Germinal center (tissue), 1 donor: ENCODE measurements at places on chromosomes 6 and 20.

GRCh38 chr6:143015300-143015706 is 45.4 kb upstream of the AIG1 start:
- DNase-seq: no peak

DNA sequence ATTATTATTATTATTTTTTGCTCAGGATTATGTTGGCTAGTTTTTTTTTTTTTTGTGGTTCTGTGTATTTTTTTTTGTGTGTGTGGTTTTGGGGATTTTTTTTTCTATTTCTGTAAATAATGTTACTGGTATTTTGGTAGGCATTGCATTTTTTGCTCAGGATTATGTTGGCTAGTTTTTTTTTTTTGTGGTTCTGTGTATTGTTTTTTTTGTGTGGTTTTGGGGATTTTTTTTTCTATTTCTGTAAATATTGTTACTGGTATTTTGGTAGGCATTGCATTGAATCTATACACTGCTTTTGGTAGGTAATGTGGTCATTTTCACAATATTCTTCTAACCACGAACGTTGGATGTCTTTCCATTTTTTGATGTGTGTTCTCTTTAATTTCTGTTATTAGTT is 17.4 kb downstream of the PHF3 start:
- DNase-seq: no peak

DNA sequence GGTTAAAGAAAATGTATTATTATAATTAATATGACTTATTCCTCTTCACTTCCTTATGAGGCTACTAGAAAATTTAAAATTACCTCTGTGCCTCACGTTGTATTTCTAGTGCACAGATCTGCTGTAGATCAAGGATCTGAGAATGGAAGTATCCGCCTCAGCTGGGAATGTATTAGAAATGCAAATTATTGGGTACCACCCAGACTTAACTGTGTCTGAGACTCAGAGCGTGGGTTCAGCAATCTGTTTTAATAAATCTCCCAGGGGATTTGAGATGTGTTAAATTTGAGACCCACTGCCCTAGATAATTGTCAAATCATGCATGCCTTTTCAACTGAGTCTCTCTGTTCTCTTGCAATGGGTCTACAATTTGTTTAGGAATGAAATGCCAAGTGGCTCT is 658.0 kb upstream of the NOX3 start:
- no peak for DNase-seq

DNA sequence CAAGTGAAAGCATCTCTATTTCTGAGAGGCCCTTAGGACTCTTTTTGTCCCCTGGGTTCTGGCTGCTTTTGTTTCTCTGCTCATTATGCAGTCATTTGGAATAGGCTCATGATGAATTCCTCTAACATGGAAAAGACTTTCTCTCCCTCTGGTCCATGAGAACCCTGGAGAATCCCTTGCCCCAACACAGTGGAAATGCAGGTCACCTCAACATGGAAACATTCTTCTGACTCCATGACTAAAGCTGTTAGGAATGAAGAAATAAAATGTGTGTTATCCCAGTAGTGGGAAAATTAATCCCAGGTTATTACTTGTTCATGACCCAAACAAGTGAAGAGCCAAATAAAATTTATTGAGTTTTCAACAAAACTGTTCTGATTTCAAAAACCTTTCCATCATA is 458.6 kb downstream of the EPM2A start:
- no peak for DNase-seq

DNA sequence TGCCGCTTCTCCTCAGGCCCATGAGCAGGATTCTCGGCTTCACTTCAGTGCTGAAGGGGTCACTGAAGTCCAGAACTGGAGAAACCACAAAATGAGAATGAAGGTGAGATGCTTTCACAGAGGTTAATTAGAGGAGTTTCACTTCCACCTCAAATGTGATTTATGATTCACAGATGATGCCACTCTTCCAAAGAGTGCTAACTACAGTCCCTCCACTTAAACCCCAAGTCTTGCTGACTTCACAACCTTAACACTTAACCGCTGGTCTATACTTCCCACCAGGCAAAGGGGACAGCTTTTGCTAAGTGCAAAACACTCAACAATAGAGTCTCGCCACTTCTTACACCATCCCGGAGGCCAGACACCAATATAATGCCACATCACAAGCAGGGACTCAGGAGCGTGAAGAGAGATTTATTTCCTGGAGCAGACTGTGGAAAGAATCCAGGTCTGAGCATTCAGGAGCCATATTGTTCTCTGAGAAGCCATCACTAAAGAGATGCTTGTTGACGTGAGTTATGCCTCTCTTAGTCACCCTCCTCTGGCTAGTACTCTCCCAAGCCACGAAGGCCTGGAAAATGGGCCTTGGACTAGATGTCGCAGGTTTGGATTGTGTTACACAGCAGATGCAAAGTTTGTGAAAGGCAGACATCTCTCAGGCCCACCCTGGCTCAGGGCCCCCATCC is 24.4 kb downstream of the RRAGD start:
- DNase-seq: peak; percentile 33

GRCh38 chr20:61135968-61136367 is 116.1 kb upstream of the CDH4 start:
- DNase-seq: no peak

- DNase-seq: no peak
Observed at GRCh38 chr6:105780146-105780860, 305.8 kb upstream of the PRDM1 start.

GRCh38 chr6:163904186-163904585 is 489.7 kb downstream of the QKI start:
- no peak for DNase-seq

GRCh38 chr6:169832247-169832948 is 81.0 kb downstream of the ERMARD start:
- no peak for DNase-seq

DNA sequence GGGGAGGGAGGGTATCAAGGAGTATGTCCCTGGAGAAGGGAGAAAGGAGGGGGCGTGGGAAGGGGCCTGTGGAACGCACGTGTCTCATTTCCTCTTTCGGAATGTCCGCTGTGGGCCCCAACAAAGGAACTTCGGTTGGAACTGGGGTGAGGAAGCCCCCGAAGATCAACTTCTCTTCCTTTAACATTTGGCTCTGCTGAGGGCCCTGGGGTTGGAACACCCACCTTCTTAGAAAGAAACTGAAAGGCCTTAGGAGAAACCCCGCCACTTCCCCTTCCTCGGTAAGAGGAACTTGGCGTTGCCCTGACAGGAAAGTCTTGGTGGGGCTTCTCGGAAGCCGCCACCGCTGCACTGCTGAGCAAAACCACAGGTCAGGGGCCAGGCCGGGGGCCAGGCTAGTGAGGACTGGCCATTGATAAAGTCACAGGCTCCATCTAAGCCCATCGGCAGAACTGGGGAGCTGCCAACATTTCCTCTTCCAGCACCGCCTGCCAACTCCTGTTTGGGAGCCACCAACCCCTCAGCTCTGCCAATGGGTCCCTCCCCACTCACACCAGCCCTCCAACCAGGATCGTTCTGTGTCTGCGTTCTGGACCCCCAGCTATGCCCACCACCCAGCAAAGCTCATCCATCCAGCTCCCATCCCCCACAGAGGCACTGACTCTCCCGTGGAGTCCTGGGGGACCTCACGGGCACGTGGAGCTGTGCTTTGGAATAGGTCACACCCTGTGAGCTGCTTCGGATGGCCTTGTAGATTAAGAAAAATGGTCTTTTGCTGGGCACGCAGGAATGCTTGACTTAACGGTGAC is 44.8 kb downstream of the FGD2 start:
- DNase-seq: peak; percentile 86

GRCh38 chr6:109252261-109253041 is 129.8 kb downstream of the CD164 start:
- DNase-seq: no peak

GRCh38 chr20:40913224-40914185 is 115.1 kb upstream of the TOP1 start:
- DNase-seq: no peak

DNA sequence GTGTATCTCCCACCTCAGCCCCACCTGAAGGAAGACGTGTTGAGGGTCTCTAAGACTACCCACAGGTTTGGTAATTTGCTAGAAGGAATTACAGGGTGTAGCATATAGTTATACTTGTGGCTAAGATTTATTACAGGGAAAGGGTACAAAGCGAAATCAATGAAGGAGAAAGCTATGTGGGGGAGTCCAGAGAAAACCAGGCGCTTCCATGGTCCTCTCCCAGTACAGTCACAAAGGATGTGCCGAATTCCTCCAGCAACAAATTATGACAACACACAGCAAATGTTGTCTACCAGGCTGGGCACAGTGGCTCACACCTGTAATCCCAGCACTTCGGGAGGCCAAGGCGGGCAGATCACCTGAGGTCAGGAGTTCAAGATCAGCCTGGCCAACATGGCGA is 64.1 kb upstream of the TGM3 start:
- DNase-seq: no peak

- DNase-seq: no peak
Observed at GRCh38 chr6:31074401-31074800, 38.0 kb downstream of the C6orf15 start.

DNA sequence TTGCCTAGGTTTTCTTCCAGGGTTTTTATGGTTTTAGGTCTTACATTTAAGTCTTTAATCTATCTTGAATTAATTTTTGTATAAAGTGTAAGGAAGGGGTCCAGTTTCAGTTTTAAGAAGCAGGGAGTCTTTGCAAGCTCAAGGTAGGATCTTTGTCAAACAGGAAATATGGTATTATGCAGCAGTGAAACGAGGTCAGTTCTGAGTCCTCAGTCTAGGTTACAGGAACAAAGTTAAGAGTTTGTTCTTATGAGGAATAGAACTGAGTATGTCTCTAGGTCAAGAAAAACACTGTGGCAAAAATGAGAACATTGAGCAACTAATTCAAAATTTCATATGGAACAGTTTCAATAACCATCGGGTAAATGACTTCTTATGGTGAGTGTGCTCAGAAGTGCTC is 63.6 kb downstream of the GCLC start:
- DNase-seq: no peak
